Activated T-helper 1 cell treated with anti-CD3 and anti-CD28 coated beads, Interleukin-2, amount 50 U/mL, for 16 hours (primary cell): ENCODE measurements at places on chromosomes 5 and 9.

- DNase-seq, result no peak
Measured at GRCh38 chr9:4797854-4798150, 5.1 kb downstream of the RCL1 start.

DNA sequence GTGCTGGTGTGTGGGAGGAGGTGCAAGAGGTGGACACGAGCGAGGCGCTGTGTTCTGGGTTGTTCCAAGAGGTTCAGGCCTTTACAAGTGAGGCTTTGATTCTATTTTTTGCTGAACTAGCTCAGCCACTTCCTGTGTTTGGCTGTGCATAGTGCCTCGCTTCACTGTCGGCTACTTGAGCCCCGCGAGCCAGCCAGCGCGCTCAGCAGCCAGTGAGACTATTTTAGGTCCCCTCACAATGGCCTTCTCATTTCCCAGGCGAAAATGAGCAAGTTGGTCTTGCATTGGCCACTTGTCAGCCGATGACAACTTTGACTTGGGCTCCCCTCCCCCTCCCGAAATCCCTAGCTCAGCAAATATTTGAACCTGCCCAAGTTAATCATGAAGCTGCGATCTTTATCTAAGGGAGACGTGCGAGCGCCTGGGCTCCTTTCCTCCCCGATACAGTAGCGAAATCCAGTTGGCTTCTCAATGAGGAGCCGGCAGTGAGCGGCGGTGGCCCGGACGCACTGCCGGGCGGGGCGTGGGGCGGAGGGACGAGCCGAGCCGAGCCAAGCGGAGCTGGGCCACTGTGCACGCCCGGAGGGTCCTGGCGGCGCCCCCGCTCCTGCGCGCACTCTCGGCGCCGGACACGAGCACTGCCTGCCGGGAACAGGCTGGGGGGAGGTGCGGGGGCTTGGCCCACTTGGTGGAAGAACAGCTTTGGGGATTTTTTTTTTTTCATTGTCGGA, 72.6 kb downstream of the PIK3R1 start:
- peak; percentile 20 for DNase-seq

- DNase-seq, result no peak
Measured at GRCh38 chr5:137333928-137334327, 165.2 kb downstream of the SPOCK1 start.

DNA sequence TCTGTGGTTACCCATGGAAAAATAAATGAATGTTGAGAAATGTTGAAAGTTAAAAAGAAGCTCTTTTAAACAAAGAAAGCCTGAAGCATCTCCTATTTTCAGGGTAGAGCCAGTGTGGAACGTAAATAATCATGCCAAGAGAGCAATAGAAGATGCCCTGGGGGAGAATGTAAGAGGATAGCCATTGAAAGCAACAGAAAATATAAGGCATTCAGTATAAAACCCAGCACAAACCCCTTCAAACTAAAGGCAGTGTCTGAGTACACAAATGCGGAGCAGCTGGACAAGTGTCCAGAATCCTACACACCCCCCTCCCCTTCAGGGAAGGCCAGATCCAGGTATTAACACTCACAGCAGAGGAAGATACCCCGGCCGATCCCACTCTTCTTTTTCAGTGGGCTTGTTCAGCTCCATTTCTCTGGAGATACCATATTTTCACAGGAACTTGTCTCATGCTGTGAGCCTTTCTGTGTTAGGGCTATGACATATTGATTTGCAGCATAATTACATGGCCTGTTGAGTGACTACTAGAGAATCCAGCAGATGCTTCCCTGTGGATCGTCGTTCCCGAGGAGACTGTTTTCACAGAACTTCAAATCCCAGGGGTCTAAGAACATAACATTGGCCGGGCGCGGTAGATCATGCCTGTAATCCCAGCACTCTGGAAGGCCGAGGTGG, 101.2 kb downstream of the PLK2 start:
- DNase-seq, result no peak

DNA sequence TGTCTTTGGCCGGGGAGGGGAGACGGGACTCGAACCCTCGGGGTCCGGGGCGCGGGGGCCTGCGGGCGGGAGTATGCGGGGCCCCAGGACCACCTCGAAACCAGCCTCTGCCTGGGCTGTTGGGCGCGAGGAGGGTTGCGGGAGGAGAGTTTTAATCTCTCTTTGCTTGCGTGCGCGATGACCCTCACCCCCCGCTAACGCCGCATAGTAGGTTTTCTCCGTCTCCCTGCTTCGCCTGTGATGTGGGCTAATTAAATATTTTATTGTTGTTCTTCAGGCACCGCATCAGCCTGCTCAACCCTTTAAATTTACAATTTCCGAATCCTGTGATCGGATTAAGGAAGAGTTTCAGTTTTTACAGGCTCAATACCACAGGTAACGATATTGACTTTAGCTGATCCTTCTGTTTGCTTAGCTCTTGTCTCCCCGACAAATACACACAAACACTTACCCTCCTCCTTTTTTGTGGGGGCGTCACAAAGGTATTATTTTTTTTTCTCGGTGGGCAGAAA, 1.7 kb downstream of the TLE4 start:
- DNase-seq, result no peak

- no peak for DNase-seq
Measured at GRCh38 chr9:76292246-76292645, 102.0 kb downstream of the RFK start.

- DNase-seq, result no peak
Measured at GRCh38 chr5:36502608-36503007, 103.8 kb upstream of the SLC1A3 start.

DNA sequence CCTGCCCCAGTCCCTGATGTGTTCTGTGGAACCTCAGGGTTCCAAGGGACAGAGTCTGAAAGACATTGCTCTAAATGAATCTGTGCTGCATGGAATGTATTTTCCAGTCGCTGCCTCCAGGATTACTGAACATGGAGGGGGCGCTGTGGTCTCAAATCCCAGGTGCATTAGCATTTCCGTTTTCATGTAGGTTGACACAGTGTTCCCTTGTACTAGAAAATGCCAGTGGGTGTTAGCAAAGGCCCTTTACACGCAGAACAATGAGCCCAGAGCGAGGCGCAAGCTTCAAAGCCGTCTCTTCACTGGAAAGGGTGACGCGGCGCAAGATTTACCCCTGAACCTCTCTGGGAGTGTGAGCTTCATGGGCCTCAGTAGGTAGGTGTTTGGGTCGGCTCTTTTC, 308.3 kb downstream of the SLIT3 start:
- no peak for DNase-seq

DNA sequence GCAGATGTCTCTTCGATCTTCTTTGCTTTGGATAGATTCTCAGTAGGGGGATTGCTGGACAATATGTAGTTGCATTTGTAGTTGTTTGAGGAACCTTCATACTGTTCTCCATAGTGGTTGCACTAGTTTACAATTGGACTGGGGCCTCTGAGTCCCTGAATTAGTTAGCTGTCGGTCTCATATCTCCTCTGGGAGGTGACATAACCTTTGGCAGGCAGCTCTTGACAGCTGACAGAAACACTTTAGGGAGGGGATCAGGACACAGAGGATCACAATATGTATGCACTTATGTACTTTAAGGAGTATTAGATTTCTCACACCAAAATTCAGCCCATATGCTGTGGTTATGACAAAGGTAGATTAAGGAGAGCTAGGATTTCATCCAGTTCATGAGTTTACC, 1279.9 kb upstream of the DMAC1 start:
- DNase-seq, result no peak

- DNase-seq, result no peak
Measured at GRCh38 chr5:10498350-10498749, 56.7 kb downstream of the ROPN1L start.

GRCh38 chr5:144659634-144660227, 489.1 kb downstream of the KCTD16 start:
- no peak for DNase-seq

DNA sequence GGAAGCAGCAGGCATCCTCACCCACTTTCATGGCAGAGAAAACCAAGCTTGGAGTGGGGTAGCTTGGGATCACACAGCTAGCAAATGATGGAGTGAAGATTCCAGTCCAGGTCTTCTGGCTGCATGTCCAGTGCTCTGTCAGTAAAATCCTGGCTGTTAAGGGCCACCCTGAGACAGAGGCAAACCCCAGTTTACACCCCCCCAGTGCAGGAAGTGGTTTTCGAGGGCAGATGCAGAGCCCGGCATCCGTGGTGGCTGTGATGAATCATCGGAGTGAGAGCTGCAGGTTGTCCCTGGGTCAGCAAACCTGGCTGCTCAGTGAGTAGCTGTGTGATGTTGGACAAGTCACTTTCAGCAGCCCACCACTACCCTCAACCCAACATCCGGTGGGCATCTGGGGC, 115.4 kb downstream of the RGS3 start:
- peak; percentile 71 for DNase-seq

- DNase-seq, result no peak
Measured at GRCh38 chr5:131640043-131640856, 5.2 kb upstream of the RAPGEF6 start.

DNA sequence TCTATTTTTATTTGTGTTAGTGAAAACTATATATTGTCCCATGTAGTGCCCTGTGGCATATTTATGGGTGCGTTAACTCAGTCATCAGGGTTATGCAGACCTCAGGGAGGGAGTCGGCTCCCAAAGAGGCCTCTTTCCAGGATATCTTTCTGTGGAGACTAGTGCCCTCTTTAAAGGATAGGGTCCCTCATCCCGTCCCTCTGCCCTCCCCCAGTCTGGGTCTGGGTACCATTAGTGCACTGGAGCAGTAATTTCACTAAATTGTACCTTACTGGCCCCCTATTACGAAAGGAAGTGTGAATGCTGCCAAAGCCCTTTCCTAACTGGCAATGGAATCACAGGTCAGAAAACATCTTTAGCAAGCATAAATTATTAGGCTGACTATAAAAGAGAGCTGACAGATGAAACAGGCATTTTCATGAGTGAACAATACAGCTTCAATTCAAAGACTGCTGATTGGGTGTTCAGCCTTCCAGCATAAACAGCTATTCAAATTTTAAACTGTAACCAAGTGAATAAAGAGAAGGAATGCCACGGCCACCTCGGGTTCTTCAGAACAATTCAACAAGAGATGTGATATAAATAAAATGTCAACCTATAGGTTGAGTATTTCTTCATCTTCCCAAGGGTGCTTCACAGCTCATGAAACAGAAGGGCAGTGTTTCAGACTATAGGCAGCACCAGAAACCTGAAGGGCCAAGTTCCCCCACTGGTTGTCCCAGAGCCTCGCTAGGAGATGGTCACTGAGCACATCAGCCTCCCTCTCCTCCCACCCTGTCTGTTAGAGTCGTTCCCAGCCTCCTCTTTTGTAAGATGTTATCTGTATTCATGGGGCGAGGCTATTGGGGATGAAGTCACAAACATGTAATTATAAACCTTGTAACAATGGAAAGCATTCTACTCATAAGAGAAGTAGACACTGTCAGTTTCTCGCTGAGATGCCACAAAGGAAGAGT, 318.7 kb downstream of the TMEM161B start:
- no peak for DNase-seq

DNA sequence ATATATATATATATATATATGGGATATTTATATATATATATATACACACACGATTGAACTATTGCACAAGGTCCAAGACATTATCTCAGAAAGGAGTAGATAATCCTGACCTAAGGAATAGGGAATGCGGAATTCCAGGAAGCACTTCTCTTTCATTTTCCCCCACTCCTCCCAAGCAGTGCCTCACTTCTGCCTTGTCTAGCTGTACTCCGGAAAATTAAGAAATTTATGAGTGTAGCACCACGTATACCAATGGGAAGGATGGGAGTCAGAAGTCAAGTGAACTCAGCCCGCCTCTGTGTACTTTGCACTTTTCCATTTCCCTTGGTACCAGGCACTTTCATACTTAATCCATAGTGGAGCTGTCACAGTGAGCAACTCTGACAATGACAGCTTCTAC, 10.9 kb downstream of the SLC36A1 start:
- DNase-seq, result no peak

DNA sequence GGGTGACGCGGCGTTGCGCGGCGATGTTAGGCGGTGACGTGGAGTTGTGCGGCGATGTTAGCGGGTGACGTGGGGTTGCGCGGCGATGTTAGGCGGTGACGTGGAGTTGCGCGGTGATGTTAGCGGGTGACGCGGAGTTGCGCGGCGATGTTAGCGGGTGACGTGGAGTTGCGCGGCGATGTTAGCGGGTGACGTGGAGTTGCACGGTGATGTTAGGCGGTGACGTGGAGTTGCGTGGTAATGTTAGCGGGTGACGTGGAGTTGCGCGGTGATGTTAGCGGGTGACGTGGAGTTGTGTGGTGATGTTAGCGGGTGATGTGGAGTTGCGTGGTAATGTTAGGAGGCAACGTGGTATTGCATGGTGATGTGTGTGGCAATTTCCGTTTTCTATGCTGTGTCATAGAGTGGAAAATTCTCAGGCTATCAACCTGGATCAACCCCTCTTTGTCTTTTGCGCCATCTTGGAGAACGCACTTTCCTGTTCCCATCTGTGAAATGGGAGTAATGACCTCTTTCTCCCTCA, 76.0 kb downstream of the ANKRD33B start:
- DNase-seq, result no peak

GRCh38 chr9:38208206-38208901, 139.3 kb upstream of the SHB start:
- DNase-seq, result no peak

DNA sequence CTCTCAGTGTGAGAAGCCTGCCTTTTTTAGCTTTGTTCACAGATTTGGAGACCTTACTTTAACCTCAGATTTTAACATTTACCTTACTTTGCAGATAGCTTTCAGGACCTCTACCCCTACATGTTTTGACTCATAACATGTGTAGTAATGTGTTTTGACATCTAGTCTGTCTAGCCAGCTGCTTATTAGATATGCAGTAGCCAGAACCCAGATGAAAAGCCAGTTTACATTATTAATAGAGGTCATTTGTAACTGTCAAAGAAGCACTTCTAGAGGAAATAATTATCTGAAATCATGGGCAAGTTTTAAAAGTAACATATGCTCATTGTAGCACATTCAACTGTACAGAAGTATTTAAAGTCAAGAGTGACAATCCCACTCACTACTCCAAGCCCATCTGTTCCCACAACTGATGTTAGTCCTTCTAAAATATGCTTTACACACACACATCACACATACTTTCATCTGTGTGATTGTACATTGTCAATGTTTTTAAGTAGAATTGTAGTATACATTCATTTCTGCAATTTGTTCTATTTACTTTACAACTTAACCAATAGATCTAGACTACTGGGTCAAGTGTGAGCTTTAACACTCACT, 71.8 kb upstream of the NIPAL4 start:
- no peak for DNase-seq

GRCh38 chr5:180632768-180633167, 16.6 kb downstream of the FLT4 start:
- DNase-seq, result no peak

DNA sequence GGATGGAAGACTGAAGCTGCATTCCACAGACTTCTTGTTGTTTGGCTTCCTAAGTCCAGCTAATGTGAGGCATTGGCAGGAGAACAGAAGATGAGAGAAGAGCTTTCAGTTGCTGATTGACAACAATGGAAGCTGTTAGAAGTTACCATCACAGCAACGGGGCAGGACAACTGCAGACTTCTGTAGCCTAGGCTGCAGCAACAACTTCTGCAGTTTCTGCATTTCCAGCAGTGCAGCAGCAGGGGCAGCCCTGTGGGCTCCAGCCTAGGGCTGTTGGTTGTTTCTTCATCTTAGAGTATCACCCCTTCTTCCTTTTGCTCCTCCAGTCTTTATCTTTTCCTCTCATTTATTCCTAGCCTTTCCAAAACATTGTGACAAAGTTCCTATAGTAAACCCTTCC, 528.8 kb upstream of the PTGER4 start:
- DNase-seq, result no peak

- DNase-seq, result no peak
Measured at GRCh38 chr9:124662561-124662960, 108.5 kb downstream of the NR6A1 start.
